ENCODE measurements at places on chromosomes 1 and 21.

DNA sequence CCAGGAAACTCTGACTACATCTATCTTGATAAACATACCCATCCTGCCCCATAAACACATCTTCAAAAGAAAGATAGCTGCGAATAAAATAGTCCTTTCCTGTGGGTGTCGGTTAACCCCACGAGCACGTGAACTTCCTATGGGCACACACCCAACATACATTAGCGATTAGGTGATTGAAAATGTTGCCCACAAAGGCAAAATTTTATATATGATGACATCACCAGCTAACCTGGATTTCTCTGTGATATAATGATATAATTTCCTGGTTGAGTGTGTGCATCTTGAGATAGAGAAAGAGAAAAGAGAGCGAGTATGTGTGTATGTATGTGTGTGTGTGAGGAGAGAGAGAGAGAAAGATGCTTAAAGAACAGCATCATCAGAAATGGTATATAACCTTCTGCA, 296.1 kb downstream of the PTPRC start:
- no peak for DNase-seq

GRCh38 chr1:78229344-78229743, 183.6 kb downstream of the GIPC2 start:
- no peak for DNase-seq

DNA sequence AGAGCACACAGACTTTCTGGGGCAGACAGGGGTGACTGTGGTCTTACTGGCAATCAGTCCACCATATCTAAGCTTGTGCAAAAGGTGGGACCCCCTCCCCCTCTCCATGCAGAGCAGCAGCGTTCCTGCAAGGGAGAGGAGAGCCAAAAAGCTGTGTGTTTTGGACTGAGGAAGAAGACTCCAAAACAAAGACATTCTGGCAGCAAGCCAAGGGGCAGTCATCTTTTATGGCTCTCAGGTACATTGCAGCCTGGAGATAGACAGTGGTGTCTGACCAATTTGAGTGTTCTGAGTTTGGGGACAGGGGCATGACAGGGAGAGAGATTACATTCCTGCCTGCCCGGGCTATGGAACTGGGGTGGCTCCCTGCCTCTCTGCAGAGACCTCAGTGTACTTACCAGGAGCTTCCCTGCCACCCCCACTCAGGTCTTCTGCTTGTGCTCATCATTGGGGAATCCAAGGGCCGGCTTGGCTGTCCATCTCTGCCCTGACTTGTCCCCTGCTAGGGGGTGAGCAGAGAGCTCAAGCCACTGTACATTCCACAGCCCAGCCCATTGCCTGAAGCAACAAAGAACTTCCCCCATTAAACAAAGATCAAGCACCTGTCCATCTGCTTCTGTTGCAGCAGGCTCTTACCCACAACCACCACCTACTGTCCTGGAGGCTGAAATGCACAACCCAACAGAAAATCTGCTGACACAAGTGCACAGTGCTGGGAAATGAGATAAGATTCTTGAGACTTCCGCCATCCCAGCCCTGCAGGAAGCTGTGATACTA, 131.1 kb downstream of the EVI5 start:
- DNase-seq = no peak

- DNase-seq = no peak
Observed at GRCh38 chr1:232883992-232884661, 66.3 kb upstream of the NTPCR start.

DNA sequence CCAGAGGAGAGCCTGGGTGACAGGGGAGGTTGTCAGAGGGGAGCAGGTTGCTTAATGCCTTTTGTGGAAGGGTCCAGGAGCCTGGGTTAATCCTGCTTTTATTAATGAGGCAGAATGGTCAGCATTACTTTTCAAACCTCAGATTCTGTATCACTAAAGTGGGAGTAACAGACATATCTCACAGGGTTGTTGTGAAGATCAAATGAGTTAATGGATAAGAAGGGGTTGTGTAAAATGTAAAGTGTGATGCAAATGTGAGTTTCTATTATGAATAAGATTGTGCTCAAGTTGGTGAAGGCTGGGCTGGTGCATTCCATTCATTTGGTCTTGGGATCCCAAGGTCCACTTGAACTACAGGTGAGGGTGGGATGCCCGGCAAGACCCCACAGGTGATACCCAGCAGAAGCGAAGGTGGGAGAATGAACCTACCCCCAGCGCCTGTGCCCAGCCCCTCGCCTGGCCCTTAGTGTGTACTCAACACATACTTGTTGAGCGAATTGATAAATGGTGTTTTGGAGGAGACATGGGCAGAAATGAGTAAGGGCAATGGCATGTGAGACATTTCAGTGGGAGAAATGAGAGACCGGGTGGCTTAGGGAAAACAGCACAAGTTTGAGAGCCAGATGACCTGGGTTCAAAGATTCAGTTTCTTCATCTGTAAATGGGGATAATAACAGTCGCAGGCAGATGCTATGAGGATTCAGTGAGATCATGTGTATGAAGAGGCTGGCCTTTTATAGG, 6.2 kb downstream of the SLC26A9 start:
- no peak for DNase-seq

DNA sequence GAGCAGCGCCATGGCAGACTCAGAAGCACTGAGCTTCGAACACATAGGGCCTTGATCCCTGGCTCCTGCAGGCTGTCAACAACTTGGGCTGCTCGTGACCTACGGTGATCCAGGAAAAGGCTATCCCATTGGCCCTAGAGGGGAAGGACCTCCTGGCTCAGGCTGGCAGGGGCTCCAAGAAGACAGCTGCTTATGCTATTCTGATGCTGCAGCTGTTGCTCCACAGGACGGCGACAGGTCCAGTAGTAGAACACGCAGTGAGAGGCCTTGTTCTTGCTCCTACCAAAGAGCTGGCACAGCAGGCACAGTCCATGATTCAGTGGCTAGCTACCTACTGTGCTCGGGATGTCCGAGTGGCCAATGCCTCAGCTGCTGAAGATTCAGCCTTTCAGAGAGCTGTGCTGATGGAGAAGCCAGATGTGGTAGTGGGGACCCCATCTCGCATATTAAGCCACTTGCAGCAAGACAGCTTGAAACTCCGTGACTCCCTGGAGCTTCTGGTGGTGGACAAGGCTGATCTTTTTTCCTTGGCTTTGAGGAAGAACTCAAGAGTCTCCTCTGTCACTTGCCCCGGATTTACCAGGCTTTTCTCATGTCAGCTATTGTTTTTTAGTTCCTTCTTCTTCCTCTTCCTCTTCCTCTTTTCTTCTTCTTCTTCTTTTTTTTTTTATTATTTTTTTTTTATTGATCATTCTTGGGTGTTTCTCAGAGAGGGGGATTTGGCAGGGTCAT, 18.9 kb downstream of the ITLN2 start:
- no peak for DNase-seq

GRCh38 chr1:76225526-76225925, 151.0 kb downstream of the ST6GALNAC3 start:
- DNase-seq = no peak

- DNase-seq = no peak
Observed at GRCh38 chr1:68230484-68230802, 1.9 kb downstream of the WLS start.

DNA sequence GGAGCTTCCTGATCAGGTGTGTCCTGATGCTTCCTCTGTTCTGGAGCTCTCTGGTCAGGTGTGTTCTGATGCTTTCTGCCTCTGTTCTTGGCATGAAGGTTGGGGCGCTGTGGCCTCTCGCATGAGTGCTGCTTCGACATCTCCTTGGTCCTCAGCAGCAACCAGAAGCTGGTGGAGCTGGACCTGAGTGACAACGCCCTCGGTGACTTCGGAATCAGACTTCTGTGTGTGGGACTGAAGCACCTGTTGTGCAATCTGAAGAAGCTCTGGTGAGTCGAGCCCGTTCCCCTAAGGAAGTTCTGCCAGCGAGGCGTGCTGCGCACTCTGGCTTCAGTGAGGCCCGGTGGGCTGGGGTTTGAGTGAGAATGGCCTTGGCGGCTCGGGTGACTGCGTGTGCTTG, 18.0 kb downstream of the NLRP3 start:
- no peak for DNase-seq

GRCh38 chr1:22641906-22642636, 1.4 kb upstream of the C1QC start:
- DNase-seq = peak; percentile 83

DNA sequence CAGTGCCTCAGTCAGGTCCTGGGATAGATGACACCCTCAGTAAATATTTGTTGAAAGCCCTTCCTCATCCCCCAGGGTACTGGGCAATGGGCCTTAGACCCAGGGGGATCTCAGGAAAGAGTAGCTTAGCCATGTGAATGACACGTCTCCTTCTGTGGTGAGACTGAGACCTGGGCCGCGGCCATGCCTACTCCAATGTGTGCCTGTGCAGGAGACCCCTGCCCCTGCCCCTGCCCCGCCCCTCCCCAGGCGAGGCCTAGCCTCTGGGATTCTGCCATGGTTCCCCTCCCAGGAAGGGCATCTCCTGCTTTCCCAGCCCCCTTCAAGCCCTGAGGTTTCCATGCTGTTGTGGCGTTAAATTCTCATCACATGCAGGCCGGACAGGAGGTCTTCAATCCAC, 7.1 kb downstream of the MYOM3 start:
- DNase-seq = no peak

DNA sequence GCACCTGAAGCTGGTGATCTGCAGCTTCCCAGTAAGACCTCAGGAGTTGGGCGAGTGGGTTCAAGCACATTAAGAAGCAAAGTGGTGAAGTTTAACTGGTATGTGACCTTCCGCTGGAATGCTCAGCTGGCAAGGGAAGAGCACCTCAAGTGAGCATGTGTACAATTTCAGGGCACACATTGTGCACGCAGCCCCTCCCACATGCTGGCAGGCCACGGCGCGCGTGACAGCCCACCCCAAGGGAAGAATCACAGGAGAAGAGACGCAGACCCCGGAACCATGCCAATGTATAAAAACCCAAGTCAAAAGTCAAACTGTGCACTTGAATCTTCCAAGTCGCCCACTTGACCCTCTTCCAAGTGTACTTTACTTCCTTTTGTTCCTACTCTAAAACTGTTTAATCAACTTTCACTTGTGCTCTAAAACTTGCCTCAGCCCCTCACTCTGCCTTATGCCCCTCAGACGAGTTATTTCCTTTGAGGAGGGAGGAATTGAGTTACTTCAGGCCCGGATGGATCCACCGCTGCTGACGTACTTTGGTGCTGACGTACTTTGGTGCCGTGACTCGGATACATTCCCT, 20.0 kb downstream of the LRRC3 start:
- DNase-seq = no peak
